Activated CD4-positive, alpha-beta memory T cell treated with anti-CD3 and anti-CD28 coated beads for 36 hours (primary cell): ENCODE measurements at places on chromosomes 2 and 18. TPM values are rescaled to one million over a fixed set of nuclear protein-coding genes. Genes with fewer than 3 reads are reported as not detected.

The NAPG gene
- 32.7 TPM for total RNA-seq

GRCh38 chr2:238854246-238854645, 6.4 kb downstream of the TWIST2 start:
- no peaks in the 10 kb centered on the region for H3K36me3 ChIP-seq
- no peak overlapping the region for H3K27ac ChIP-seq
- H3K4me3 ChIP-seq, result no peak overlapping the region
- no peaks in the 10 kb centered on the region for H3K4me1 ChIP-seq
- no peak for DNase-seq

The TOGARAM2 gene
- total RNA-seq, result 9.6 TPM

DNA sequence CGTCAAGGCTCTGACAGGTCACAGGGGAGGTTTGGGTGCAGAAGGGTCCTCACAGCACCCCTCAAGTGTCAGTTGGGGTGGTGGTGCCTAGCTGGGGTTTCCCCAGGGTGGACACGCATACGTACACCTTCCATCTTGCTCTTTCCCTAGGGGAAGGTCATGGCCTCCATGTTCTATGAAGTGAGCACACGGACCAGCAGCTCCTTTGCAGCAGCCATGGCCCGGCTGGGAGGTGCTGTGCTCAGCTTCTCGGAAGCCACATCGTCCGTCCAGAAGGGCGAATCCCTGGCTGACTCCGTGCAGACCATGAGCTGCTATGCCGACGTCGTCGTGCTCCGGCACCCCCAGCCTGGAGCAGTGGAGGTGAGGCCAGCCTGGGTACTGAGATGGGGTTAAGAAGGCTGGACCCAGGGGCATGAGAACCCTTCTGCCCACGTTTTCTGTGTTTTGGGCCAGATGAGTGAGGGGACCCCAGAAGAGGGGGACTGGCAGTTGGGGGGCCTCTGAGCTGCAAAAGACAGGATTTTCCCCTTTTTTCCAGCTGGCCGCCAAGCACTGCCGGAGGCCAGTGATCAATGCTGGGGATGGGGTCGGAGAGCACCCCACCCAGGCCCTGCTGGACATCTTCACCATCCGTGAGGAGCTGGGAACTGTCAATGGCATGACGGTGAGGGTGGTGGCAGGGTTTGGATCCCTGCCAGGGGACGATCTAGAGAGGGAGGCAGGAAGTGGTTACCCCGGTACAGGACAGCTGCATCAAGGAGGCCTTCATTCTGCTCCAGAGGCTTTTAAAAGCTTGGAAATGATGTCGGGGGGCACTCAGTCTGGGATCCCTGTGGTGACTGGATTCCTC, 20.9 kb downstream of the SLC30A3 start:
- H3K36me3 ChIP-seq, result peaks cover 50% of the 10 kb centered on the region
- H3K4me1 ChIP-seq, result no peaks in the 10 kb centered on the region
- no peak overlapping the region for H3K27ac ChIP-seq

- no peak for DNase-seq
- H3K27ac ChIP-seq, result no peak overlapping the region
These were observed 31.9 kb upstream of the ATP6V1B1 start for GRCh38 chr2:70903641-70904340.

GRCh38 chr18:5998907-5999306, 103.6 kb upstream of the TMEM200C start:
- DNase-seq, result no peak
- H3K36me3 ChIP-seq, result no peaks in the 10 kb centered on the region
- H3K4me1 ChIP-seq, result peaks cover 3% of the 10 kb centered on the region
- H3K4me3 ChIP-seq, result no peak overlapping the region

DNA sequence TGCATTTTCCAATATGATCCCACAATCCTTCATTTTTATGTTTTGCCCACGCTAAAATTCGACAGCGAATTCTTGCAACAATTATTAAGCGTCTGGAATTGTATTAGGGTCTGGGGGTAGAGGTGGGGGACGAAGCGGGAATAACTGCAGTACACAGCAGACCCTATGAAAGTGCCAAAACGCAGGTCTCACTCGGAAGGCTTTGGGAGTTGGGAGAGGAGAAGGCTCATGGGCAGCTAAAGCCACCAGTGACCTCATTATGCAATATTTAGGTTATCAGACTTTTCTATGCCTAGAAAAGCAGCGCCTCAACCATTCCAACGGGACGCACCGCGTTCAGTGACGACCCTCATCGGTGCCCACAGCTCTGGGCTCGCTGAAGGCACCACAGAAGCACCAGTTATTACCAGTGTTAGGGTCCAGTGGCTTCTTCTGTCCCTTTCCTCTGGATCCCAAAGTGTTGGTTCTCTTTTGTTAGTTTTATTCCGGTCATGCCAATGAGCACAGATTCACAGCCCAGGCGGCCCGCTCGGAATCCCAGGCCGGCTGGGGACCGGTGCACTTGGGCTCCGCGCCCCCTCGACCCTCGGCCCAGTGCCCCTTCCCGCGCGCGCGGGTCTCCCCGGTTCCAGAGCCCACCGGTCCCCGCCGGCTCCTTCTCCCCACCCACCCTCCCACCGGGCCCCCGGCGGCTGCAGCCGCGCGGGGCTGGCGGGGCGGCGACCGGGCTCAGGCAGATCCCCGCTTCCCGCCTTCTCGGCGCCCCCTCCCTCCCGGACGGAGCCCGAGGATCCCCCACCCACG, 737 bp upstream of the MAPK4 start:
- H3K36me3 ChIP-seq, result no peaks in the 10 kb centered on the region
- peaks cover 4% of the 10 kb centered on the region for H3K4me1 ChIP-seq
- peaks cover 61% of the 10 kb centered on the region for H3K27me3 ChIP-seq
- DNase-seq, result no peak
- H3K27ac ChIP-seq, result no peak overlapping the region
- H3K4me3 ChIP-seq, result peak overlapping the region; percentile 14

DNA sequence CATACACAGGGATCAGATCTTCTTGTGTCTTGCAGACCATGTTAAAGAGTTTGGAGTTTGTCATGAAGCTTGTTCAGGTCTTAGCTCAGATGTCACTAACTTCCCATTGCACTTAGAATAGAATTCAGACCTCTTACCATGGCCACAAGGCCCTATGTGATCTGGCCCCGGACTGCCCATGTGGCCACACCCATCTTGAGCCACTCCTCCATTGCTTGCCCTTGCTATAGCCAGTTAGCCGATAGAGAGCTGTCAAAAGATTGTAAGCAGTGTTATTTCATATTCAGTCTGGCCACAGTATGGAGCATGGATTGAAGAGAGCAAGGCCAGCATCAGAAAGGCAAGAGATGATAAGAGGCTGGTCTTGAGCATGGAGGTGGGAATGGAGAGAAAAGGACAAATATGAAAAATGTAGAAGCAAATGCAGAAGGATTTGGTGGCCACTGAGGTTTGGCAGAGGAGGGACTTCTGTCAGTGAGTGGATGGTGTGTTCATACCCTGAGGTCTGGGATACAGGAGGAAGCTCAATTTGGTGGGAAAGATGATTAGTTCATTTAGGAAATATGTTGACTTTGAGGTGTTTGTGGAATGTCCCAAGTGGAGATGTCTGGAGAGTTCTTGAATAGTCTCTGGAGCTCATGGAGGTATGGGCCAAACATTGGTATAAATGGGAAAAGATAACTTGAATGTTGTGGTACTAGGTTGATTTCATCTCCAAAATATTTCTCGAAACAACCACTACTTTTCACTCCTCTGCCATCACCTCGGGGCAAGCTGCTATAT, 10.6 kb downstream of the DGUOK start:
- H3K27me3 ChIP-seq, result no peaks in the 10 kb centered on the region
- DNase-seq, result no peak
- H3K36me3 ChIP-seq, result peaks cover 42% of the 10 kb centered on the region
- H3K4me1 ChIP-seq, result peaks cover 82% of the 10 kb centered on the region
- no peak overlapping the region for H3K27ac ChIP-seq

The STRN gene
- 22.3 TPM for total RNA-seq

DNA sequence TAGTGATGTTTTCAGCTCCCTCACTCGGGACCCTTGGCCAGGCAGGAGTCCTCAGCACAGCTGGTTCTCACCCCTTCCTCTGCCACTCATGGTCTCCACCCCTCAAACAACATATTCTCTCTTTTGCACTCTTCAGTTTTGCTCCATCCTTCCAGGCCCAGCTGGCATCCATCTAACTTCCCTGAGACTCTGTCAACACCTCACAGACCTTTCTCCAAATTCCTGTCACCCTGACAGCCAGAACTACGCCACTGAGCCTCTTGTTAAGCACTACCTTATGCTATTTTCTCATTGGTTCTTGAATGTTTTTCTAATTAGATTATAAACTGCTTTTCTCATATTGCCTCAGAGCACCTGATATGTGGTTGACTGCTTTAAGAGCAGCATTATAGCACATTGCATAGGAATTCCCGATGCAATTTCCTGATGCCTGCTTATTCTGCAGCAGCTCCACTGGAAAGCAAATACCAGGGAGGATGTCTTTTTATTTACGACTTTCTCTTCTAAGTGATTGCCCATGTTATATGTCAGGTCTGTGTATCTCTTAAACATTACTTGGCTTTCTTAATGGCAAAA, 12.4 kb upstream of the INO80C start:
- H3K36me3 ChIP-seq, result no peaks in the 10 kb centered on the region
- H3K27me3 ChIP-seq, result no peaks in the 10 kb centered on the region
- H3K4me3 ChIP-seq, result no peak overlapping the region
- no peak for DNase-seq

The SLC38A11 gene
- total RNA-seq, result not detected

The TGFA gene
- total RNA-seq, result 0.50 TPM

DNA sequence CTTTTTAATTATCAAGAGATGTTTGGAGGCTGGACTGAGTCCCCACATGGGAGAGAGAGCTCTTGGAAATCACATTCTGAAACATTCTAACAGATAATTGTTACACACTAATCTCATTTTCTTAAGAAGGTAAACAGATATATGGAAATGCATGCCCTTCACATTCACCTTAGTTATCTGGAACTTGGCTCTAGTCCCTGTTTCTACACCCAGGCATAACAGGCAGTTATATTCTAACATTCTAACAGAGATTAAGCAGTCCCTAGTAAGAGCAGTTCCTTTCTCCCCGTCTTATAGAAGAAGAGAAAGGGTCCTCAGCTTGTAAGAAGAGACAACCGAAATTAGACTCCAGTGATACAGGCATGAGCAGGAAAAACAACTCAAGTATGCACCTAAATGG, 385.4 kb downstream of the SOX11 start:
- H3K4me3 ChIP-seq, result no peak overlapping the region
- DNase-seq, result no peak
- H3K27me3 ChIP-seq, result no peaks in the 10 kb centered on the region

DNA sequence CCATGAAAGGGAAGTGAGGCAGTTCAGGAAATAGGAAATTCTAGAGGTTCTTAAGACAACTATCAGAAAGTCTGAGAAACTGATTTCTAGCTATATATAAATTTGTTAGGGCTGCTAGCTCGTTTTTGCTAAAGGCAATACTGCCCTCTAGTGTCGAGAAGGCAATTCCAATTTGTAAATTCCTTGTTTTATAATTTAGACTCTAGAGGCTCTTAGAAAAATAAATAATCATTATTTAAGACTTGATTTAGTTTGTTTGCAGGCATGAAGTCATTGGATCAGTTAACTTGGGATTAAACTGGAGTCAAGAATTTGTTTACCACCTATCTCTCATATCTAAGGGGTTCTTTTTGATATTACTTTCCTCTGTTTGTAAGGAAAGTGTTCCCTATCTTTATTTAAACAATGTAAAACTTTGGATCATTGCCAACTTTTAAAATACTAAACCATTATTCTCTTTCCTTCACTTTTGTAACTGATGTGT, 66.2 kb downstream of the ACVR2A start:
- no peak overlapping the region for H3K4me3 ChIP-seq
- H3K4me1 ChIP-seq, result peaks cover 5% of the 10 kb centered on the region
- no peaks in the 10 kb centered on the region for H3K27me3 ChIP-seq

DNA sequence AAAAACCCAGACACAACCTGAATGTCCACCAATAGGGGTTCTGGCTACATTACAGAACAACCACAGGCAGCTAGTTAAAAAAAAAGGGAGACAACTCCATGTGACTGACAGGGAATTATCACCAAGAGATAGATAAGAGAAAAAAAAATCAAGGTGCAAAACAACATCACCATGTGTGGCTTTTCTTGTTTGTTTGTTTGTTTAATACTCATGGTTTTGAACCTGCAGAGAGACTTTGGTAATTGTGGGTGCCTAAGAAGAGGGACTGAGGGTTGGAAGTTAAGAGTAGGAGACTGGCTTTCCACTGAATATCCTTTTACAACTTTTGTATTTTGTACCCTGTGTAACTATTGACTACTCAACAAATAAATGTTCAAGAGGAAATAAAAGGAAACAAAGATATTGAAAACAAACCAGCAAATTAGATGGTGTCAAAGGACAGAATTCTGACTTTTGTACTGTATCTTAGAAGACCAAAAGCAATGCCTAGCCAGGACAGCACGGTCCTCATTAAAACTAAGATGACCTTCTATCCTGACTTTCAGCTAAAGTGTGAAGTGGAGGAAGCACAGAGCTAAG, 22.5 kb upstream of the DNAJC27 start:
- peaks cover 15% of the 10 kb centered on the region for H3K27me3 ChIP-seq
- DNase-seq, result no peak
- H3K27ac ChIP-seq, result no peak overlapping the region
- H3K36me3 ChIP-seq, result no peaks in the 10 kb centered on the region

DNA sequence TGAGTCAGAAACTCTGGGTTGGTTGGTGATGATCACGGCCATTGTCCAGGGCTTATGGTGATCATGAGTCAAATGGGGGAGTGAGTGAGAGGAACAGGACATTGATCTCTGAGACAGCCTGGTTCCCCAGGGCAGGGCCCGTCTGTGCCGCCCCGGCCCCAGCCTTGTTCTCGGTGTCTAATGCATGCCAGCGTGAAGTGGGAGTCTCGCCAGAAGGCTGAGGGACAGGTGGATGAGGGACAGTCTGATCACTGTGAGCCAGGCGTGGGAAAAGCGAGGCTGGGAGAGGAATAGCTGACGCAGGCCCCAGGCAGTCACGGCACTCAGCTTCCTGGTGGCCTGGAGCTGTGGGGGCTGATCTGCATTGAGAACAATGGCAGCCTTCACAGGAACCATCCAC, 208.3 kb upstream of the HDAC4 start:
- peaks cover 4% of the 10 kb centered on the region for H3K4me1 ChIP-seq
- H3K27me3 ChIP-seq, result peaks cover 3% of the 10 kb centered on the region
- no peak for DNase-seq
- no peak overlapping the region for H3K4me3 ChIP-seq
- H3K36me3 ChIP-seq, result no peaks in the 10 kb centered on the region
- no peak overlapping the region for H3K27ac ChIP-seq

The COBLL1 gene
- not detected for total RNA-seq

DNA sequence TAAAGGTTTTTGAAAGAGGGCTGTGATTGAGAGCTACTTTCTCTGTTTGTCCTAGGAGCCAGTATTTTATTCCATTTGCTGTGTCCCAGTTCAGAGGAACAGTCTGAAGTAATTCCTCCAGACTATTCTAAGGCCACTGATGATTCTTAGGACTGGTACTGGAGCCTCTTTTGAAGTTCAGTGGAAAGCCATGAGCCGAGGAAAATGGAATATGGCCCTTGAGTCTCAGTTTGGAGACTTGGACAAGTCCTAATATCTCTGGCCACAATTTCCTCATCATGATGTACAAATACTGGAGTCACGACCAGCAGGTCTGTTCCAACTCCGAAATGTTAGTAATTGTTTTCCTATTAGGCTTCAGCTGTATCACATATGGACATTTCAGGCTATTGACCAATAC, 7.1 kb upstream of the COLEC12 start:
- H3K4me3 ChIP-seq, result no peak overlapping the region
- H3K27ac ChIP-seq, result no peak overlapping the region
- no peaks in the 10 kb centered on the region for H3K4me1 ChIP-seq
- DNase-seq, result no peak
- no peaks in the 10 kb centered on the region for H3K36me3 ChIP-seq

- no peak overlapping the region for H3K27ac ChIP-seq
- H3K27me3 ChIP-seq, result no peaks in the 10 kb centered on the region
- no peaks in the 10 kb centered on the region for H3K4me1 ChIP-seq
- H3K4me3 ChIP-seq, result no peak overlapping the region
- DNase-seq, result no peak
These were observed 631.8 kb upstream of the SETBP1 start for GRCh38 chr18:44048846-44049245.
